Caki2 (cell line): ENCODE measurements at places on chromosomes 12 and 14.
A peak's percentile ranks its signal among the peaks of the same experiment; 100 is the strongest.

GRCh38 chr12:114160445-114160844 is 194.3 kb upstream of the RBM19 start:
- no peak for DNase-seq

- DNase-seq, result peak; percentile 44
Observed at GRCh38 chr12:109192358-109192757, 76.0 kb downstream of the ACACB start.

- DNase-seq, result no peak
Observed at GRCh38 chr12:22755629-22756028, 130.7 kb downstream of the ETNK1 start.

DNA sequence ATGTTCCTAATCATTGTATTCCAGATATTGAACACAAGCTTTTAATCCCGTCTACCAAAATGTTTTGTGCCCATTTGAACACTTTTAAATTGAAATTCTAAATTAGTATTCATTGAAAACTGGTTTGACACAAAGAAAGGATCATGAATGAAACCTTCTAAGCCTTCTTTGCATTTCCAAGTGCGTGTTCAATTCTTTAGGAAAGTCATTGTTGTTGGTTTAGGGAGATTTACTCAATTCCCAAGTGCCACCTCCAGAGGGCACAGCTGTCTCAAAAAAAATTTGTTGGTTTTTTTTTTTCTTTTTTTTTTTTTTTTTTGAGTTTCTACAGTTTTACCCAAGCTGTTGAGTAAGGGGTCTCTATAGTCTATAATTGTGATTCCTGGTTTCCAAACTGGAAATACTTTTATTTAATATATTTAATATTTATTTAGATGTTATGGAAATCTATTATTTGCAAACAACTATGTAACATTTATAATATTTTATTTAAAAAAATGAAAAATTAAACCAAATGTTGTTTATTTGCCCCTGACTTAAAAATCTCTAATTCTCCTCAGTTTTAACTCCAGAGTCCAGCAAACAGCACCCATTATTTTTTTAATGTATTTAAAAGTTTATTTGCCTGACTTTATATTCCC is 79.9 kb downstream of the NEDD1 start:
- peak; percentile 6 for DNase-seq

DNA sequence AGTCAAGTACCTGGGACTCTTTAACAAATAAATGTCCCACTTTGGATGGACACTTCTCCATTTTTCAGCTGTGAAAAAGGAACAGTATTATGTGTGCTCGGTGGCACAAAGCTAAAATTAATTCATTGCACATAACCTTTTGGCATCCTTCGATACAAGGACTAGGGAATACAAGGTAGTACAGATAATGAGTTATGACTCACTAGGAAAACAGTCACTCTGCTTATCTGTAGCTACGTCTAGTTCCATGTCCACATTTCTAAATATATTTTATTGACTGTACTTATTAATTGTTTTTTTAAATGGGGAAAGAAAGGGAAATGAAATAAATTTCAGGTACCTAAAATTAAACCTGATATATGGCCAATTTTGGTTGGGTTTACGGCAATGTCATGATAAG is 35.2 kb upstream of the RIC8B start:
- DNase-seq, result no peak

DNA sequence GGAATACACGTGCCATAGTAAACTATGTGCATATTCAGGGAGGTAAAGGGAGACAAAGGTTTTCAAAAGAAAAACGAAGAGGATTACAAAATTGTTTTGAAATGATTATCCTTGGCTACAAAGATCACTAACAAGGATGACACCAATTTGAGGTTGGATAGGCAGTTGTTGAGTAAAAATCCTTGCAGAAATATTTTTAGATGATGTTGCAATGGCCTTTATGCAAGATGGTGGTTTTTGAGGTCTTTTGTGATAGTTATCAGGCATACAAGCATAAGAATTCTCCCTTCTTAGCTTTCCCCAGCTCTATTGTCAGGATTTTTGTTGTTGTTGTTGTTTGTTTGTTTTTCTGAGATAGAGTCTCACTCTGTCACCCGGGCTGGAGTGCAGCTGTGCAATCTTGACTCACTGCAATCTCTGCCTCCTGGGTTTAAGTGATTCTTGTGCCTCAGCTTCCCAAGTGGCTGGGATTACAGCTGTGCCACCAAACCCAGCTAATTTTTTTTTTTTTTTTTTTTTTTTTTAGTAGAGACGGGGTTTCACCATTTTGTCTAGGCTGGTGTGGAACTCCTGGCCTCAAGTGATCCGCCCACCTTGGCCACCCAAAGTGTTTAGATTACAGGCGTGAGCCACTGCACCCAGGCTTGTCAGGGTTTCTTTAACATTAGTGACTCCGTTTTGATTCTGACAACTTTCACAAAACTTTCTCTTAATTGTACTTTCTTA is 7.8 kb downstream of the RNASE1 start:
- DNase-seq, result no peak

DNA sequence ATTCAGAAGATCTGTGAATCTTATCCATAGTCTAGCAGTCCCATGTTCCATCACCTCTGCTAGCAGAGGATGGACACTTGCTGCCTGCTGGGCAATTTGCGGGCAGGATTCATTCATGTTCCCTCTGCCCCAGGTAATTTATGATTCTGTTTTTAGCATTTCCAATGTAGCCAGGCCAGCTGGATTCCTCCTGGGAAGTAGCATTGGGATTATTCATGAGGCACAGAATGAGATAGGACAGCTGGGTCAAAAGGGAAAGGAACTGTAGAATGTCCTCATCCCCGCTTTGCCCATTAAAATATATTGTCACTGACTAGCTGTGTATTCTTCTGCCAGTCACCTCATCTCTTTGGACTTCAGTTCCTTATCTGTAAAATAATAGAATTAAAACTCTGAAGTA is 68.7 kb downstream of the SLC35F4 start:
- DNase-seq, result no peak

DNA sequence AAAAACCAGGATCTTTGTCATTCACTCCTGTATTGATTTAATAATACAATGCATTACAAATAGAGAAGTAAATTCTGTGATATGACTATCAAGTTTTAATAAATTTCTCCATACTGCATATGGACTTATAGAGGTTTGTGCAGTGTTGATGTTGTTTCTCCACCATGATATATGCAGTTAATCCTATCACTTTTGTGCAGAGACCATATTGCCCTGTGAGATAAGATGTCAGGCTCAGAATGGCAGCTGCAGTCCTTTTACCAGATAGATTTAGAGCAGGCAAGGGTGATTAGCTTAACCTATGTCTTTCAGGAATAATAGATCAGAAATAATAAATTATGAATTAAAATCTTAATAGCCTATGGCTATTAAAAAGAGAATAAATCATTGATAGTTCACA is 38.6 kb upstream of the KCNJ8 start:
- no peak for DNase-seq

DNA sequence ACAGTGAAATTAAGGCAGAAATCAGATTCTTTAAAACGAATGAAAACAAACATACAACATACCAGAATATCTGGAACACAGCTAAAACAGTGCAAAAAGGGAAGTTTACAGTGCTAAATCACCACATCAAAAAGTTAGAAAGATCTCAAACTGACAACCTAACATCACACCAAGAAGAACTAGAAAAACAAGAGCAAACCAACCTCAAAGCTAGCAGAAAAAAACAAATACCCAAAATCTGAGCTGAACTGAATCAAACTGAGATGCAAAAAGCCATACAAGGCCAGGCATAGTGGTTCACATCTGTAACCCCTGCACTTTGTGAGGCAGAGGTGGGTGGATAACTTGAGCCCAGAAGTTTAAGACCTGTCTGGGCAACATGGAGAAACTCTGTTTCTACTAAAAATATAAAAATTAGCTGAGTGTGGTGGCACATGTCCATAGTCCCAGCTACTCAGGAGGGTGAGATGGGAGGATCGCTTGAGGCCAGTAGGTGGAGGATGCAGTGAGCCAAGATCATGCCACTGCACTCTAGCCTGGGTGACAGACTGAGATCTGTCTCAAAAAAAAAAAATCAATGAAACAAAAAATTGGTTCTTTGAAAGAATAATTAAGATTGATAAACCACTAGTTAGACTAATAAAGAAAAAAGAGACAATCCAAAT is 33.2 kb upstream of the LDHB start:
- no peak for DNase-seq

DNA sequence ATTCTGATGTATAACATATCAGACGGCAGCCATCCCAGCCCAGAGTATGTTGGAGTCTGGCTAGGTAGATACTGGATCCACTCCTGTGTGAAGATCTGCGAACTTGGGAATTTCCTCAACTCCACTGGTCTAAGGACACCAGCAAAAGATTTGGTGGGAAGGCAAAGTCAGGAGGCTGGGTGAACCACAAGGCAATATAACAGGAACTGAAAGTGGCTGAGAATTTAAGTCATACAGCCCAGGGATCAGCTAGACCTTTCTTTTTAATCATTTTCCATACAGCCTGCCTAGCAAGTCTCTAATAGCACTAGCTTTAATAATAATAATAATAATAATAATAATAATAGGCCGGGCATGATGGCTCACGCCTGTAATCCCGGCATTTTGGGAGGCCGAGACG is 34.8 kb downstream of the BRAP start:
- DNase-seq, result no peak

GRCh38 chr14:31880935-31881334 is 196.2 kb upstream of the ARHGAP5 start:
- peak; percentile 43 for DNase-seq

- no peak for DNase-seq
Observed at GRCh38 chr12:45760333-45760732, 30.8 kb downstream of the ARID2 start.

DNA sequence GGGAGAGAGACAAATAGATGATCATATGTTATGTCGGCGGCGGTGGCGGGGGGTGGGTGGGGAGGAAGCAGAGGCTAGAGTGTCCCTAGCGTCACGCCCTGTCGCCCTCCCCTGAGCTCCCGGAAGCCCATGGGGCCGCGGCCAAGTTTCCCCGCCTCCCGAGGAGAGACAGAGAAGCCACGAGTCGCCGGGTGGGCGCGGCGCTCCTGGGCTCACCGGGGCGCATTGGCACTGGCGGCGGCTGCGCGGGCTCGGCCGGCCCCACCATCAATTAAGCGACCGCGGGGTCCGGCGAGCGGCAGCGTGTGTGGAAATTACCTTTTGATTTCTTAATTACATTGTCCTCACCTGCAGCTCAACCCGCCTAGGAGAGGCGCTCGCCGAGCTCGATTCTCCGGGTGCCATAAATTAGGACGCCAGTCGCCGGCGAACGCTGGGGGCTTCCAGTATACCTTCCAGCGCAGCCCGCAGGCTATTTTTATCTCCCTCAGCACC is 119.9 kb upstream of the LHX5 start:
- DNase-seq, result peak; percentile 9

DNA sequence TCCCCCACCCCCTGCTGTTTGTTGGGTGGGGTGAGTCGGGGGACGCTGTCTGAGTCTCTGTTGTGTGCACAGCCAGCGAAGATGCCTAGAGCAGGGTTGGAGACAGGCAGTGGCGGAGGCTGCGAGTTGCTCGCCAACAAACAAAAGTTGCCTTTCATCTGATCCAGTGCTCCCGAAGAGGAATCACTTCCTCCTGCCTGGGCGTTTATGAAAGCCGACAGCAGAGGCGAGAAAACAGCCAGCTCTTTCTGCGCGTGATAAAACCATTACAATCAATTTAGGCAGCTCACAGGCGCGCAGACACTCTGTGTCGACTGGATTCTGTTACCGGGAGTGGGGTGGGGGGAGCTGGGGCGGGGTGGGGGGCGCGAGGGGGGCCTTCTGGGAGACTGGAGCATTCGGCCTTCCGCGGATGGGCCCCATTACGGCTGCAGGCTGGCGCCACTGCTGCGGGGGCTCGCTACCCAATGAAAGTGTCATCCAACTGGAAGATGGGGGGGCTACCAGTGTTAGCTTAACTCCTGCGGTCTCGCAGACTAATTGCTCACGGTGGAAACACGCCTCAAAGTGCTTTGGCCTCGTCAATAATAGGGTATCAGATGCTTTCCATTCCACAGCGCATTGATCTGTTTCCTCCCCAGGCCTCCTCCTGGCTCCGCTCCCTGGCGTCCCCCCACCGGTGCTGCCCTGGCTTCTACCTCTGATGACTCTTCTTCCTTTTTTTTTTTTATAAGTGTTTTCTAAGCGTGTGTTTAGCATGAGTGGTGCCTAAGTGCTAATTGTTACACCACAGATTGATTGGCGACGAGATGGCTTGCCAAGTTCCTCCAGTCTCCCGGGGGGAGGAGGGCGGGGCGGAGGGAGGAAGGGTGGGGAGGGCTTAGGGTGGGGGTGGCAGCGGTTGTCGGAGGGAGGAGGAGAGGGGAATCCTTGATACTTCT is 678.4 kb downstream of the MED13L start:
- no peak for DNase-seq

DNA sequence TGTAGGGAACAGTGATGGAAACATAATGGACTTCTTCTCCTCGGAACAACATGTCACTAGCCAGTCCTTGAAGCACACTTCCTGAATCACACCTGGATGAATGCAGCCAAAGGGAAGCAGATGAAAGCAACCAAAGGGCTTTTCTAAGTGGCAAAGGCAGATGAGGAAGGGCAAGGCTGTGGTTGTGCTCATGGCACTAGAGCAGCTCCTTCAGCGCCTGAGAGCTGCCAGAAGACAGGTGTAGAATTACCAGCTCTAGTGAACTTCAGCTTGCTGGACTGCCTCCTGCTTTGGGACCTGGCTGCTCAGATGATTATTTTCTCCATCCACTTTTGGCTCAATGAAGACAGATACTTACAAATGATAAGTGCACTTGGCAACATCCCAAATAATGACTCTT is 1372.1 kb upstream of the SEL1L start:
- DNase-seq, result no peak

DNA sequence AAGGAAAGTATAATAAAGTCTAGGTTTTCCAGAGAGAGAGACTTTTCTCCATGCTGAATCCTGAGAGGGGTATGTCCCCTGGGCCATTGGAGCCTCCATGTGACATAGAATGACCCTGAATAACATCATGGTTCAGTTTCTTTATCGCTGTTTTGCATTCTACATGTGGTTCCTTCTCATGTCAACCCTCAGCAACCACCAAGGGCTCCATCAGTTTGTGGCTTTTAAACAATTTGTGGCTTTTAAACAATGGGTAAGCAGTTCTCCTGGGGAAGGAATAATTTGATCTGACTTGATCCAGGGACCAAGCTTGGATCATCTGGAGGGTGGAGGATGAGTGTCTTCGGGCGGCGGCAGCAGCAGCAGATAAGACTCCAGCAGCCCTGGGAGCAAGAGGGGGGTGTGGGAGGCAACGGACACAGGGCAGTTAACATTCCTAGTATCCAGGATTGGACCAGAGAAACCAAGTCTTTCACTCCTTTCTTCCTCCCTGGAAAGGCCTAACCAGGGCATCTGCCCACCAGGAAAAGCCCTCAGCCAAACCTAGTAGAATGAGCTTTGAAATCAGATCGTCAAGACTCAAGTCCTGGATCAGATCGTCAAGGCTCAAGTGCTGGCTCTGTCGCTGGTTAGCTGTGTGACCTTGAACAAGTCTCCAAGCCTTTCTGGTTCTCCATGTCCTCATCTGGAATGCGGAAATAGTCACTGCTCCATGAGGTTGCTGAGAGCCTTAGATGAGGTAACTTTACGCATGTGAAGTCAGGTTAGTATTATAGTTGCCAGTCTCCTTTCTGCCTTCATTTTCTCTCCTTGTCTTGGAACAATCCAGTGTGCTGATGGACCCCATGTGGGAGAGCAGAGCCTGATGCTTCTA is 27.8 kb upstream of the FAM222A start:
- no peak for DNase-seq

GRCh38 chr14:32186248-32186647 is 15.6 kb upstream of the RNU6-7 start:
- DNase-seq, result no peak
